ENCODE measurements at places on chromosomes 1 and 21.
A peak's percentile ranks its signal among the peaks of the same experiment; 100 is the strongest.

DNA sequence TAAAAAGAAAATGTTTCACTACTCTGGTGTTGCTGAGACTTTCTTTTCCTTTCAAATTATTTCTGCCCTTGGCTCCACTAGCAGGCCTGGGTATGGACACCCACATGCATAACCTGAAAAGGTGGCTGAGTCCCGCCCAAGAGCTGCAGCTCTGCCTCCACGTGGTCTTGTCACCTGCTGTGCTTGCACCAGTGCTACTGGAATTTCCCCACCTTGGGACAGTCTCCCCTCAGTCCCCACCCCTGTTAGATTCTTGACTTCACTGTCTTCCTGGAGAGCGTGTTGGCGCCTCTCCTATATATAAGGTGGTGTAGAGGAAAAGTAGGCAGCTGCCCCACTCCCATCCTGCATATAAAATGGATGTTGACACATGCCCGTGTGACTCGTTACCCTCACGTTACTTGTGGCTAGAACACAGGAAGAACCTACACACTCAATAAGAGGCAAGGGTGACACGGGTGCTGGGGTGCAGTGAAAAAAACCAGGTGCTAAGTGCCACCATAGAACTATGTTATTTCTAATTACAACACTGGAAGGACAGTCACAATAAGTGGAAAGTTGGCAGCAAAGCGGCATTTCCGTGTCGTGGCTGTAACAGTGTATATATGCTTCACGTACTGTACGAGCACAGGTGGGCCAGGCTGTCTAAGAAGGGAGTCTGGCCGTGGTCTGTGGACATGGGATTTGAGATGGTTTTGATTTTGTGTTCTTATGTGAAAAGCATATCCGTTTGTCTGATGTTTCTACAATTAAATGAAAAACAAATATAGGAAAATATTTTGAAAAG, 61.0 kb downstream of the POFUT2 start:
- H3K27ac ChIP-seq: peak overlapping the region; percentile 86
- no peak for DNase-seq
- H3K27me3 ChIP-seq: no peaks in the 10 kb centered on the region
- no peaks in the 10 kb centered on the region for H3K36me3 ChIP-seq
- H3K4me1 ChIP-seq: peaks cover 7% of the 10 kb centered on the region

DNA sequence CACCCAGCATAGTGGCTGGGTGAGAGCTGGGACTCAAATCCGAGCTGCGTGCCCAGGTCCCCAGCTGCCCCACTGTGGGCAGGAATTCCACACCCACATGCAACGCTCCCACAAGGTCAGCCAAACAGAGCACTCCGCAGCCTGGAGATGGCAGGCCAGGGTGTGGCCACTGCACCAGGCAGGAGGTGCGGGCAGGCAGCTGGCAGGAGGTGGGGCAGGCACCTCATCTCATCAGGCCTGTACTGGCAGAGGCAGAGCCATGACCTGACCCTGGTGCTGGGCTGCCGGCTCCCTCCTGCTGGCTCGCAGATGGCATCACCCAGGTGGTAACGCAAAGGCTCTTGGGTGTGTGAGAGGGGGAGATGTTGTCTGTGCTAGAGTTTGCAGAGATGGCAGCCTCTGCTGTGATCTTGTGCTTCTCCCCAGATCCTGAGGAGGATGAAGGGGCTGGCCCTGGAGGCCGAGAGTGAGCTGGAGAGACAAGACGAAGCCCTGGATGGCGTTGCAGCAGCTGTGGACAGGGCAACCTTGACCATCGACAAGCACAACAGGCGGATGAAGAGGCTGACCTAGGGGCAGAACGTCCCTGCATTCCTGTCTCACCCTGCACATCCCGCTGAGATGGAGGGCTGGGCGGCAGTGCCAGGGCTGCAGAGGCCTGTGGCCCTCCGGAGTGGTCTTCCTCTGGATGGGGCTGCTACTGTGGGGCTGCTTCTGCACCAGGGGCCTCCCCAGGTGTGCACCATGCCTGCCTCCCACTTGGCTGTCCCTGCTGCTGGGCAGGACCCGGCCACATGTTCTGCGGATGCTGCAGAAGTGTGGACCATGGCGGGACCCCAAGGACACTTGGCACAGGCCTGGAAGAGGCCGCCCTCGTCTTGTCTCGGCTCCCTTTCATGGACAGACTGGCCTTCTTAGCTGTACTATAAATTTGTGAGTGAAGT, 35.1 kb upstream of the PRSS38 start:
- H3K27me3 ChIP-seq: no peaks in the 10 kb centered on the region
- no peak for DNase-seq
- H3K27ac ChIP-seq: no peak overlapping the region
- H3K4me3 ChIP-seq: no peak overlapping the region

- H3K4me3 ChIP-seq: no peak overlapping the region
- no peak for DNase-seq
- no peaks in the 10 kb centered on the region for H3K36me3 ChIP-seq
- peaks cover 8% of the 10 kb centered on the region for H3K27me3 ChIP-seq
- H3K27ac ChIP-seq: no peak overlapping the region
Observed at GRCh38 chr21:34732388-34732821, 63.6 kb downstream of the CLIC6 start.

DNA sequence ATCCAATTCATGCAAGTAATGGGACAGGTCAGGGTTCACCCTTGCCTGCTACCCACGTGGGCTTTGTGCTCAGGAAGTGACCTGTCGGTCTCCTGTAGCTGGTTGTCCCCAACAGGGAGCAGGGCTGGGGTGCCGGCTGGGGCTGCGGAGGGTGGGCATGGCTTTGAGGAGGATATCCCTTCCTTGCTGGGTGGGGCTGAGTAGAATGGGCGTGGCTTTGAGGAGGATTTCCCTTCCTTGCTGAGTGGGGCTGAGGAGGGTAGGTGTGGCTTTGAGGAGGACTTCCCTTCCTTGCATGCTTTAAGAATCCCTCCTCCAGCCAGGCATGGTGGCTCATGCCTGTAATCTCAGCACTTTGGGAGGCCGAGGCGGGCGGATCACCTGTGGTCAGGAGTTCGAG, 151.3 kb downstream of the CLIC6 start:
- H3K27me3 ChIP-seq: no peaks in the 10 kb centered on the region
- no peak overlapping the region for H3K27ac ChIP-seq
- DNase-seq: no peak
- H3K4me3 ChIP-seq: no peak overlapping the region

DNA sequence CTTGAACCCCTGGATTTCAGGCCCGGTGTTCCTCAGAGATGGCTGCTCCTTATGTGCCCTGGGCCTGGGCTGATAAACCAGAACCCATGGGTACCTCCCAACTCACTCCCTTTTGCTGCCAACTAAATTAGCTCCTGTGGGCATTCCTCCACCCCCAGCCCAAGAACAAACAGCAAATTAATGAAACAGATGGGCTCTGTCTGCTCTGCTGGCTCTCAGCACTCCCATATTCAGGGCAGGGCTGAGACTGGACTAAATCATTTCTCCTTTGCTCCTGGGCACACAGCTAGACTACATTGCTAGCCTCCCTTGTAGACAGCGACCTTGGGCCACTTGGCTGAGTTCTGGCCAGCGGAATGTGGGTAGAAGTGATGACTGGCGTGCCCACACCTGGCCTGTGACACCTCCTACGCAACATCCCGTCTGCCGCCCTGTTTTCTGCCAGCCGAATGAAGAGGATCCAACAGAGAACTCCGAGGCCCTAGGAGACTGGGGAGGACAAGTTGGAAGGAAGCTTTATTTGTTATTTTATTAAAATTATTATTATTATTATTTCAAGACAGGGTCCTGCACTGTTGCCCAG, 101.9 kb upstream of the DISP3 start:
- no peak overlapping the region for H3K27ac ChIP-seq
- no peaks in the 10 kb centered on the region for H3K36me3 ChIP-seq
- H3K4me1 ChIP-seq: peaks cover 24% of the 10 kb centered on the region
- peak overlapping the region; percentile 64 for H3K4me3 ChIP-seq

DNA sequence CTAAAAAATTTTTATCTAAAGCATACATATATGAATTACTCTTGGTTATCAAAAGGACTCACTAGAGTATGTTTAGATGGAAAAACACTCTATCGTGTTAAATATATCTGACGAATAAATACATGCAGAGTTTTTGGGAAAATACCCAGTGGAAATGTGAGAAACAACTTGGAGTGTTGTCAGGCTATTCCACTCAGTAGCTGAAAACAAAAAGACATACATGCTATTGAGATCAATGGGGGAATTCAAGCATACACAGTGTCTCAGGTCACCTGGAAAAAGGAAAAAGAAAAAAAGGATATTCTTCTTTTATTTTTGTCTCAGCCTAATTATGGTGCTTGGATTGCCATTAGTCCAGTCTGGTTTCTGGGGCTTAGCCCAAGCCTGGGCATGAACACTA, 247.0 kb upstream of the LYPLAL1 start:
- H3K4me3 ChIP-seq: no peak overlapping the region
- no peak for DNase-seq
- H3K4me1 ChIP-seq: no peaks in the 10 kb centered on the region
- H3K27ac ChIP-seq: no peak overlapping the region
- no peaks in the 10 kb centered on the region for H3K27me3 ChIP-seq

DNA sequence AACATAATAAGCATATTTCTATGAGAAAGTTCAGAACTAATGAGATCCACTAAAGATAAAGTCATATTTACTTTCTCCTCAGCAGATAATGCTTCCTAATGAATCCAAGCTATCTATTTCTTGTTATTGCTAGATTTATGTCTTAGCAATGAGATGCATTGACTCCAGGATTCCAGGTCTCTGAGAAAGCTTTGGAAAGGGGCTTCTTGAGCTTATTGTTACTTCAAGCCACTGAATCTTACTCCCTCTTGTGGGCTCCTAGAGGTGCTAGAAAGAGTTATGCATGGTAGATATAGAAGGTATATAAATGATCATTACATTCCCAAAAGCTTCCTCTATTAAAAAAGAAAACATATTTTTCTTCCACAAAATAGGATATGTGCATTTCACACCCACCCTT, 246.4 kb upstream of the ADAMTS5 start:
- no peak overlapping the region for H3K4me3 ChIP-seq
- DNase-seq: no peak
- no peaks in the 10 kb centered on the region for H3K4me1 ChIP-seq
- H3K27me3 ChIP-seq: no peaks in the 10 kb centered on the region
- no peaks in the 10 kb centered on the region for H3K36me3 ChIP-seq

DNA sequence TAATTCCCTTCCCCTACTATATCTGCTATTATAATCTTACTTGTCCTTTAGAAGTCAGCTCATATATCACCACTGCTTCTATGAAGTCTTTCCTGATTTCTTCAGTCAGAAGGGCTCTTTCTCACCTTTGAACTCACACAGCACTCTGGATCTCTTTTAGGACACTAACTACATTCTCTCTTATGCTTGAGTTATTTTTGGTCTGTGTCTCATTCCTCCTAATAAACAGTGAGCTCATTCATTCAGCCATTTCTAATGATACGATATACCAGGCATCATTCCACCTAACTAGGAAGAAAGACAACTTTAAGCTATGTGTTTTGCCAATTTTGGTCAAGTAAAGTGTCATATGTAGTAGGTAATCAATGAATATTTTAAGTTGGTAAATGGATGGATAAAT, 1.2 kb upstream of the STYXL2 start:
- no peak overlapping the region for H3K27ac ChIP-seq
- no peak overlapping the region for H3K4me3 ChIP-seq
- H3K4me1 ChIP-seq: peaks cover 24% of the 10 kb centered on the region
- no peaks in the 10 kb centered on the region for H3K36me3 ChIP-seq

DNA sequence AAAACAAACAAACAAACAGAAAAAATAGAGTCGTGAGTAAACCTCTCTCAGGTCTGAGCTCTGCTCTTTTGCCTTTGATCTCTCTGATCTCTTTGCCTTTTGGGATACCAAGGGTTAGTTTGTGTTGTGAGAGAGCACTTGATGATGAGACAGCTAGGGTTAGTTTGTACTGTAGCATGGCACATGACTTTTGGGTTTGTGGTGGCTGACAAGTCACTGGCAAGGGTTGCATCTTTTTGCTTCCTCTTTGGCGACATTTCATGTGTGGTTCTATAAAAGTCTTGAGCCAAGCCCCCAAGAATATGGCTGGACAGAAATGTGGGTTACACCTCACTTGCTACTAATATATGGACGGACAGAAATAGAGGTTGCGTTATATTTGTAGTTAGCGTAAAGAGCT, 60.5 kb downstream of the TESK2 start:
- H3K4me3 ChIP-seq: no peak overlapping the region
- H3K4me1 ChIP-seq: peaks cover 20% of the 10 kb centered on the region
- no peaks in the 10 kb centered on the region for H3K27me3 ChIP-seq
- H3K27ac ChIP-seq: no peak overlapping the region
- H3K36me3 ChIP-seq: no peaks in the 10 kb centered on the region
- no peak for DNase-seq

GRCh38 chr1:73766786-73767348, 431.1 kb downstream of the LRRIQ3 start:
- no peaks in the 10 kb centered on the region for H3K27me3 ChIP-seq
- no peaks in the 10 kb centered on the region for H3K4me1 ChIP-seq
- no peak overlapping the region for H3K27ac ChIP-seq
- H3K4me3 ChIP-seq: no peak overlapping the region

DNA sequence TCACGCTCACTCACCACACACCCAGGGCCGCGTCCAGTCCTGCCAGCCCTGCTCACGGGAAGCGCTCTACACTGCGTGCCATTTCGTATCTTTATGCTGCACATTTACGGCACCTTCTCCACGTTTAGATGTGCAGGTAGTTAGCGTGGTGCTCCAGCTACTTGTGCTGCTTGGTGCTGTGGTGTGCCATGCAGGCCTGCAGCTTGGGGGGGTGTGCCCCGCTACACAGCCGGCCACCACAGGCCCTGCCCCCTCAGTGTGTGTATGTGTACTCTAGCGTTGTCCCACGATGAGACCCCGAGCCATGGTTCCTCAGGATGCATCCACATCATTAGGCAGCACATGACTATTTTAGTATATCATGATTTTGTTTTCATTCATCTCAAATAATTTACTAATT, 38.3 kb downstream of the SNAP47 start:
- DNase-seq: no peak
- H3K4me3 ChIP-seq: no peak overlapping the region
- no peaks in the 10 kb centered on the region for H3K4me1 ChIP-seq
- no peaks in the 10 kb centered on the region for H3K36me3 ChIP-seq
- no peak overlapping the region for H3K27ac ChIP-seq

DNA sequence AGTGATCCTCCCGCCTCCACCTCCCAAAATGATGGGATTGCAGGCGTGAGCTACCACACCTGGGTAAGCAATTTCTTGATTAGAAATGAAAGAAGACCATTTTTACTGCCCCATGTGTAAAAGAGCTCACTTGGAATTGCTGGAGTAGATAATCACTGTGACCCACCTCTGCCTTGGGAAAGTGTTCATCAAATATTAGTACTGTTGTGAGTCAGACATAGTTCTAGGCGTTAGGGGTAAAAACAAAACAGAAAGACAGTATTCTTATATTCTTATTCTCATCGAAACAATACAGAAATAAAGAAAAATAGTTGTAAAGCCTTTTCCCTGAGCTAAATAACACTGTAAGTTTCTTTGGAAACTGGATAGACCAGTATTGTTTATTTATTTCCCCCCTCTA, 36.2 kb downstream of the CELF3 start:
- H3K4me1 ChIP-seq: peaks cover 5% of the 10 kb centered on the region
- H3K4me3 ChIP-seq: no peak overlapping the region
- no peak for DNase-seq
- H3K27me3 ChIP-seq: no peaks in the 10 kb centered on the region
- H3K36me3 ChIP-seq: peaks cover 14% of the 10 kb centered on the region

GRCh38 chr1:100543640-100544039, 5.7 kb downstream of the GPR88 start:
- H3K27ac ChIP-seq: no peak overlapping the region
- peaks cover 16% of the 10 kb centered on the region for H3K27me3 ChIP-seq
- DNase-seq: no peak

- no peak overlapping the region for H3K27ac ChIP-seq
- H3K4me1 ChIP-seq: no peaks in the 10 kb centered on the region
- no peak overlapping the region for H3K4me3 ChIP-seq
- DNase-seq: no peak
Observed at GRCh38 chr1:82139751-82140468, 339.2 kb downstream of the ADGRL2 start.

All from naive B cell (primary cell).